ENCODE measurements at places on chromosomes 2 and 18. TPM values are rescaled to one million over a fixed set of nuclear protein-coding genes. Genes with fewer than 3 reads are reported as not detected.

The OTOS gene
- total RNA-seq: not detected

- no peak for DNase-seq
These were observed 15.5 kb downstream of the NCK2 start for GRCh38 chr2:105760191-105760590.

The STON1 gene
- total RNA-seq: 24.6 TPM

DNA sequence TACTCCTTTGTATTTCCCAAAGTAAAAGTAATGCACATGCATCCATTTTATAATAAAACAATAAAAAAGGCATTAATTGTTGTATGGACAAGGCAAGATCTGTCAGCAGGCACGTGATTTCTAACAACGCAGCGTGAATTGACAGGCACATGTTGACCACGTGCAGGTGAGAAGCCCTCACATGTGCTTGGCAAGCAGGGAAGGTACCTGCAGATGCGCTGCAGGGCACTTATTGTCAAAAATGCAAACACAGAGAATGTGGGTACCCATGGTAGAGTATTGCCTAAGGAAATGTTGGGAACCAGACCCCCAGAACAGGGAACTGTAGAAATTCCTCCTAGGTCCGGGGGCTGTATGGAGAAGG is 515.0 kb upstream of the HS6ST1 start:
- no peak for DNase-seq

- peak; percentile 25 for DNase-seq
These were observed 42.8 kb upstream of the CYTIP start for GRCh38 chr2:157486596-157487270.

The PROM2 gene
- total RNA-seq: 0.18 TPM

- DNase-seq: no peak
These were observed 867 bp downstream of the RBBP8 start for GRCh38 chr18:22933966-22934423.

GRCh38 chr2:148552675-148553331 is 91.7 kb upstream of the EPC2 start:
- peak; percentile 18 for DNase-seq

The ABCB11 gene
- total RNA-seq: not detected

The CNDP2 gene
- 75.6 TPM for total RNA-seq

The SCN7A gene
- total RNA-seq: under 0.01 TPM

- DNase-seq: peak; percentile 73
These were observed 83.7 kb upstream of the RBM44 start for GRCh38 chr2:237714690-237715458.

The FAM228A gene
- total RNA-seq: 0.18 TPM

The CETN1 gene
- total RNA-seq: not detected

The MATN3 gene
- total RNA-seq: 1.1 TPM

Data from fibroblast of the aortic adventitia (primary cell).